Gastrocnemius medialis (tissue), 4 donors: ENCODE measurements at places on chromosomes 4 and X. TPM values are rescaled to one million over a fixed set of nuclear protein-coding genes. Genes with fewer than 3 reads are reported as not detected.

- DNase-seq, result no peak
These were observed 132.5 kb downstream of the PTTG2 start for GRCh38 chr4:38092701-38093100.

DNA sequence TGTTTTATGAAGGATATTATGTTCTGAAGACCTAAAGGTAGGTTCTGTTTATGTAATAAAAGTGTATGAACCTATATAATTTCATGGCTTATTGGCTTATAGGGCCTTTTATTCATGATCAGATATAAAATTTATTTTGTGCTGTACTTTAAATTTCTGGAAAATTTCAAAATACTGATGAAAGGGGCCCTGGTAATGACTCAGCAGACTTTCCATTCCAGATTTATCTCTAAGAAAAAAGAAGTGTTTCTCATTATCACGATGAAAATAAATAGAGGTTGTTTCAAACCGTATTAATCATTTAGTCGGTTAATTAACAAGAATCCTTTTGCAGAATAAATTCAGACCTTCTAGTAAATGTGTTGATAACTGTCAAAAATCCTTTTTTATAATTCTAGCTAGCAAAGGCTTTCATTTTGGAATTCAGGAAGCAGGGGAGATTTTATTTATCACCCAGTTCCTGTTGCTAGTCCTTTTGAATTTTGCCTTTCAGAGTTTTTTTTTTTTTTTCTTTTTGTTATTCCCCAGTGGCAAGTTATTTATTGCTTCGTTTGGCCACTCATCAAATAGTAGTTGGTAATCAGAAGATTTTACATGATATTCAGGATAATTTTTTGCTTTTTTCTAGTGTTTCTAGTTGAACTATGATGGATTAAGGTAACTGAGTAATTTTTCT, 5.4 kb upstream of the TAPT1 start:
- DNase-seq, result no peak

FREM3 gene
- not detected for total RNA-seq

GRCh38 chr4:133960975-133961374, 240.6 kb downstream of the PABPC4L start:
- no peak for DNase-seq

FAM241A gene
- 3.5 TPM for total RNA-seq

RPS6KA6 gene
- 0.05 TPM for total RNA-seq

GRCh38 chr4:101825953-101826352, 35.4 kb downstream of the BANK1 start:
- no peak for DNase-seq
